Adipocyte (in vitro differentiated cells): ENCODE measurements at places on chromosomes 11 and 22.

GRCh38 chr11:84142411-84142810 is 856.2 kb upstream of the CCDC90B start:
- no peak for DNase-seq

DNA sequence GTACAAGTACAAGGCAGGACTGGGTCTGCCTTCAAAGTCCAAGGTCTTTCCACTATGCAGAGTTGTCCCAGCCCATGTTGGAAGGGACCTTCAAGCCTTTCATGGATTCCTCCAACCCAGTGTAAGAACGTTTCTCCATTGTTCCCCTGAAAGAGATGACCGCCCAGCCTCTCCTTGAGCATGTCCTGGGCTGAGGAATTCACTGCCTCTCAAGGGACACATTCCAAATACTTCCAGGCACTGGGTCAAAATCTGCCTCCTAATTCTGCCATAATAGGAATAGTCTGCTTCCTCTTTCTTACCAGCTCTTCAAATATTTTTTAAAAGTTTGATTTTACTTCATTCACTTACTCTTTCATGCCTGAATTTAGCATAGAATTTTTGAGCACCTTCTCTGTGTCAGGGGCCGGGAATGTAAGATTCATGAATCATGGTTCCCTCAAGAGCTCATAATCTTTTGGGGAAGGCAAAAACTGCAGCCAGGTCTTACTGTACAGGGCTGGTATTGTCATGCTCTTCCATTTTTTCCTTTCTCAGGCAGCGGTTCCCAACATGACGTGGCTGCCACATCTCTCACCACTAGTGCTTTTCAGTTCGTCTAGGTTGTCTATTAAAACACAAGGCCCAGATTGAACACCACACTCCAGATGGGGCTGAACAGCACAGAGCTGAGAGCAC is 143.3 kb upstream of the TBCEL start:
- no peak for DNase-seq

GRCh38 chr11:34148504-34149165 is 43.2 kb downstream of the NAT10 start:
- no peak for DNase-seq

DNA sequence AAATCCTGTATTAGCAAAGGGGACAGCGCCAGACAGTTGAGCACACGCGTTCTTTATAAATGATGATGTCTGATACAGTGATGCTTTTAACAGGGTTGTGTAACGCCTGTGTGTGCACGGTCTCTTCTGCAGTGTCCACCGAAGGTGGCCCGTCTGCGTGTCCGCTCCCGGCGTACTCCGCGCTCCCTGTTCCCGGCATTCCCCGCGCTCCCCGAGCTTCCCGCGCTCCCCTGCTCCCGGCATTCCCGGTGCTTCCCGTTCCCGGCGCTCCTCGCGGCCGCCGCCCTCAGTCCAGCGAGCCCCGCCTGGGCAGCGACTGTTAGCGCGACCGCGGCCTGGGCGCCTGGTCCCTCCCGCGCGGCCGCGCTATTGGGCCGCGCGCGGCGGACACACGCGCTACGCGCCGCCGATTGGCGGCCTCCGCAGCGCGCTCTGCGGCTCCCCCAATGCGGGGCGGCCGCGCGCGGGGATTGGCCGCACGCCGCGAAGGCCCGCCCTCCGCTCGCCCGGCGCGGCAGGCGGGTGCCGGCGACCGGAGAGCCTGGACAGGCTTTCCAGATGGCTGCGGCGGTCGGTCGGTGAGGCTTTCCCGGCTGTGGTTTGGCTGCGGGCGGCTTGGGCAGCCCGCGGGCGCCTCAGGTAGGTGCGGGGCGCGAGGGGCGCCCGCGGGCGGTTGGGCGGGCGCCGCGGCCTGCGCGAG is at the start of gene DGCR8:
TSS of gene DGCR8 (plus strand) at position 497 of the 700 bp plus-strand sequence. CDS start 5,723 bp downstream, outside the sequence.
- peak; percentile 97 for DNase-seq

- peak; percentile 15 for DNase-seq
Measured at GRCh38 chr11:111259896-111260295, 14.4 kb downstream of the POU2AF2 start.

GRCh38 chr11:112343368-112344039 is 82.8 kb upstream of the PLET1 start:
- peak; percentile 43 for DNase-seq

DNA sequence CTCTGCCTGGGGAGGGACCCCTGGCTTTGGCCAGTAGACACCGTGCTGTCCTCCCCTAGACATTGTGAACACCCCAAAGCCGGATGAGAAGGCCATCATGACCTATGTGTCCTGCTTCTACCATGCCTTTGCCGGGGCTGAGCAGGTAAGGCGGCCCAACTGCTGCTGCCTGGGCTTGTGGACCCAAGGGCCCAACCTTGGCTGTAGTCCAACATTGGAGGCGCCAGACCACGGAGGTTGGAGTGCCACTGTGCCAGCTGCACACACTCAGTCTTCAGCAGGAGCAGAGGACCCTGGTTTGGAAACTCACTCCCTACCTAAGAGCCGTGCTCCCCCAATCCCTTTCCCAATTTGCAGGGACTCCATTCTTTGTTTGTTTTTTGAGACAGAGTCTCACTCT is 9.4 kb downstream of the ACTN3 start:
- DNase-seq, result no peak

- DNase-seq, result no peak
Measured at GRCh38 chr11:46617972-46618314, 590 bp downstream of the ATG13 start.

DNA sequence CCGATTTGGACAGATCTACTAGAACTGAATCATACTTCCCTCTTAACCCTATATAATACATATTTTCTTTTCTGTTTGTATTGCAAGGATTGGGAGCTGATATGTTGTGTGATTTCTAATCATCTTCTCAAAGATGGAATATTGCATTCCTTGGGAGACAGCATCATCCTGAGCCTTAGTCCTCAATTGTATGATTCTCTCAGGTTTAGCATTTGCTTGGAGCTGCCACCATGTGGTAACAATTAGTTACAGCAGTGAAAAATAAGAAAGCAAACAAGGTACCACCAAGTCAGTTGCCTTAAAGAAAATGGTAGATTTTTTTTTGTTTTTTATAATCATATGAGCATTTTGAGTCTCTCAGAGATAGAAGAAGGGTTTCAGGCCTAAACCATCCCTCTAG is 11.9 kb downstream of the SNX19 start:
- peak; percentile 52 for DNase-seq

GRCh38 chr11:119093942-119094815 is 7.5 kb downstream of the DPAGT1 start:
- peak; percentile 62 for DNase-seq
